Left kidney (tissue), 8 donors: ENCODE measurements at places on chromosomes 1 and 21.

GRCh38 chr21:22584308-22584707 lies 1586.1 kb downstream of the NCAM2 start:
- no peak for DNase-seq

GRCh38 chr1:70247122-70247521 lies 25.9 kb downstream of the SRSF11 start:
- no peak for DNase-seq

DNA sequence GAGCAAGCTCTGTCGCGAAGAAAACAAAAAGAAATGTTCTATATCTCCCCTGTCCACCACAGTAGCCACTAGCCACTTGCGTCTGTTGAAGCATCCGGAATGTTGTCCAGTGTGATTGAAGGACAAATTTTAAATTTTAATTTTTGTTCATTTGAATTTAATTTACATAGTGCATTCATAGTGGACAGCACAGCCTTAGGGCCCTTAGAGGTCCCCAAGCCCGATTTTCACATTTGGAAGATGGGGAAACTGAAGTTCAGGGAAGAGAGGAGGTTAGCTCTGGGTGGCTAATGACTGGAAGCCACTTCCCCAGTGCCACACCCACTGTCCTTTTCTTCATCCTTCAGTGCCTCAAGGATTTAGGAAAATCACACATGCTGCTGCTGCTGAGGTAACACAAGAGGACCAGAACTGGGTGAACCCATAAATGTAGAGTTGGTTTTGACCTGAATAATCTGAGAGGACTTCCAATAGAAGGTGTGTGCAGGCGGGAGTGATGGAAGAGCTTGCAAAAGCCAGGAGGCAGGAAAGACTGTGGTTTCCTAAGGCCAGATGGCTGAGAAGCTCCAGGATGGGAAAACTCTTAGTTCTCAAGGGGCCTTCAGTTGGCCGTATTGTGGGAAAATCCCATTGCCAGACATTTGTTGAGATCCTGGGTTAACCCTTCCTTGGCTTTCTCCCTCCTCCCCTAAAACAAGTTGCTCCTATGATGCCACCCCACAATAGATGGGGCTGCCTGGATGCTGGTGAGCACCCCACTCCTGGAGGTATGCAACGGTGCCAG lies 49.5 kb downstream of the TRIM11 start:
- DNase-seq = no peak

- DNase-seq = no peak
These were observed 5.5 kb downstream of the AMPD2 start for GRCh38 chr1:109625176-109625575.

DNA sequence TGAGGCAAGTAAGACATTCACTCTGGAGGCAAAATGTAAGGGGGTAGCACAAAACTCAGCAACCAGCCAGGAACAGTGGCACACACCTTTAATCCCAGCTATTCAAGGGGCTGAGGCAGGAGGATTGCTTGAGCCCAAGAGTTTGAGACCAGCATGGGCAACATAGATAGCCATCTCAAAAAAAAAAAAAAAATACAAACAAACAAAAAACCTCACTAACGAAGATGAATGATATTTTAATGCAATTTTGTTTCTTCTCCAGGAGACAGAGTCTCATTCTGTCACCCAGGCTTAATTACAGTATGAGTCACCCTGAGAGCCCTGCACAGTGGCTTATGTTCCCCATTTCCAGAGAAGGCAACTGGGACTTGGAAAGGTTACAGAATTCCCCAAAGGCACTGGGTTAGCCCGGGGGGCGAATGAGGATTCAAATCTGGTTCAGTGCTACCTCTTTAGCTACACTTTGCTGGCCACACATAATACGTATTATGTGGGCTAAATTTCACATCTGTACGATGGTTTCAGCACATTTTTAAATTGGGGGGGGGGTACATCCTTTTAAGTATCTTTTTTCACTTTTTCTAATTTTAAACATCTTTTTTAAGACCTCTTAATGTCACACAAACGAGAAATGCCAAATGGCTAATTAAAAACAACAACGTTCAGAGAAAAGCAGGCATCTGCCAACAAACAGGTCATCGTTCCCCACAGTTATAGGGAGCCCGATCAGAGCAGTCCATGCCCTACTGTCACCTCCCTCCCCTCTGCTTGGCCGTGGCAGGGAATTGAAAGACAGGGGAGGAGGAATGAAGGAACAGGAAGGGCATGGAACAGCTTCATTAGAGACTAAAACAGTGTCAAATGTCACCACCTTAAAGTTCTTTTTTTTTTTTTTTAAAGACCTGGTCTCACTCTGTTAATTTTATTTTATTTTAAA lies 3.5 kb downstream of the CELA2A start:
- no peak for DNase-seq

GRCh38 chr21:14744368-14744767 lies 198.3 kb upstream of the SAMSN1 start:
- no peak for DNase-seq

GRCh38 chr1:116817582-116818064 lies 63.4 kb downstream of the CD2 start:
- no peak for DNase-seq

DNA sequence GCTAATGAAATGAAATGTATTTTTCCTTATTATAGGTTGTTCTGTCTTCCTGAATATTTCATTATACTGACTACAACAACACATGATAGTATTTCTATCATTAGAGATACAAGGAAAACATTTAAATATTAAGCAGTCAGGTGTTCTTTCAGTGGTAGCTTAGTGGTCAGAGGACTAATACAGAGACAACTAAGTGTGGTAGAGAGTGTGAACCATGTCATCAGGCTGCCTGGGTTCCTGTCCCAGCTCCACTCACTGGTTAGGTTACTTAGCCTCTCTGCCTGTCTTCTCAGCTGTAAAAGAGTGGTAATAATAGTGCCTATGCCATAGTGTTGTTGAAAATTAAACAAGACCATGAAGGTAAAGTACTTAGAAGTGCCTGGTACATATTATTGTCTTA lies 3.9 kb downstream of the UAP1 start:
- no peak for DNase-seq

- DNase-seq = no peak
These were observed 37.3 kb downstream of the SNRPE start for GRCh38 chr1:203898458-203899352.

- DNase-seq = no peak
These were observed 30.0 kb upstream of the RCSD1 start for GRCh38 chr1:167599957-167600581.

- DNase-seq = no peak
These were observed 55.0 kb downstream of the MPZL1 start for GRCh38 chr1:167776616-167777268.

- DNase-seq = no peak
These were observed 1.4 kb downstream of the SH3BP5L start for GRCh38 chr1:248824301-248824700.

DNA sequence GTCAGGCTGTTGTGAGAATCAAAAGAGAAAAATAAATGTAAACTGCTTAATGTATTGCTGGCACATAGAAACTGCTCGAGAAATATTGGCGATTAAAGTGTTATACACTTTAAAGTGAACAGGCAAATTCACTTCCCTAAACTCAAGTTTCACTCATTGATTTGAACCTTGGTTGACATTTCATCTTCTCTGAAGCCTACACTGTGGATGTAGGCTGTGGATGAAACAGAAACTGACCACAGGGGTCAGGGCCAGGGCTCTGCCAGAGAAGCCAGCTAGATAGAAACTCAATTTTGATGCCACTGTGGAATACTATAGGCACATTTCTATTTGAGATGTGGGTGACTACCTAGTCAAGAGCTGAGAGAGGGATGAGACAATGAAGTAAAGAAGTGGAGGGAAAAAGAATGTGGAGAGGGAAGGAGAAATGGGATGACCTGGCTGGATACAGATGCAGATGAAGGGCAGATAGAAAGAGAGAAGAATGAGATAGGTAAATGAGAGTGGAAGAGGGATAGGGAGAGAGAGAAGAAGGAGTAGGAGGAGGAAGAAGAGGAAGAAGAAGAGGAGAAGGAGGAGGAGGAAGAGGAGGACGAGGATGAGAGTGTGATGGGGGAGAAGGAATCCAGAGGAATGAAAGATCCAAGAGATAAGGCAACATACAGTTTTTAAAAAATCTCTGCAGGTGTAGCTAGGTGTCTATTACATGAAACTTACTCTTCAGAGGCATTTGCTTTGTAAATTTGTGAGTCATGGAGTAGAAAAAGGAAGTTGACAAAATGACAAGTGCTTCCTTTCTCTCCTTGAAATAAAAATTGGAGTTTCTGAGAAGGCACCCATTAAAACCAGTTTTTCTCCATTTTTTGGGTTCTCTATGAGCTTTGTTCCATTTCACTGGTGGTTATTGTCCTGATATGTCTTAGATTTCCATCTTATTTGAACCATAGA lies 17.4 kb upstream of the CD1D start:
- DNase-seq = no peak

GRCh38 chr1:159012495-159012894 lies 2.8 kb downstream of the IFI16 start:
- DNase-seq = peak; percentile 12

- DNase-seq = no peak
These were observed 3.7 kb upstream of the KIAA1614 start for GRCh38 chr1:180909005-180909414.

DNA sequence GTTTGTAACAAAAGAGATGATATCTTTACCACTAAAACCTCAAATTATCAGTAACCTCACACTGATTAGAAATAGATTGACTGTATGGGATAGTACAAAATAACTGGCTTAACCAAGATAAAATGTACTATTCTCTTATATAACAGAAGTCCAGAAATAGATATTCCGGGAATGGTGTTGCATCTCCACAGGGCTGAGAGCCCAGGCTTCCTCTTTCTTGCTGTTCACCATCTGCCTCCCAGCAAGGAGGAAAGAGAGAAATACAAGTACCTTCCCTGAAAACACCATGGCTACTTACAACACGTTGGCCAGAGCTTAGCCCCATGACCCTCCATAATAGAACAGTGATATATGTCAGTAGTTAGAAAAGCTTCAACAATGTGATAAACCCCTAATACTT lies 47.0 kb upstream of the KCNK1 start:
- DNase-seq = no peak

DNA sequence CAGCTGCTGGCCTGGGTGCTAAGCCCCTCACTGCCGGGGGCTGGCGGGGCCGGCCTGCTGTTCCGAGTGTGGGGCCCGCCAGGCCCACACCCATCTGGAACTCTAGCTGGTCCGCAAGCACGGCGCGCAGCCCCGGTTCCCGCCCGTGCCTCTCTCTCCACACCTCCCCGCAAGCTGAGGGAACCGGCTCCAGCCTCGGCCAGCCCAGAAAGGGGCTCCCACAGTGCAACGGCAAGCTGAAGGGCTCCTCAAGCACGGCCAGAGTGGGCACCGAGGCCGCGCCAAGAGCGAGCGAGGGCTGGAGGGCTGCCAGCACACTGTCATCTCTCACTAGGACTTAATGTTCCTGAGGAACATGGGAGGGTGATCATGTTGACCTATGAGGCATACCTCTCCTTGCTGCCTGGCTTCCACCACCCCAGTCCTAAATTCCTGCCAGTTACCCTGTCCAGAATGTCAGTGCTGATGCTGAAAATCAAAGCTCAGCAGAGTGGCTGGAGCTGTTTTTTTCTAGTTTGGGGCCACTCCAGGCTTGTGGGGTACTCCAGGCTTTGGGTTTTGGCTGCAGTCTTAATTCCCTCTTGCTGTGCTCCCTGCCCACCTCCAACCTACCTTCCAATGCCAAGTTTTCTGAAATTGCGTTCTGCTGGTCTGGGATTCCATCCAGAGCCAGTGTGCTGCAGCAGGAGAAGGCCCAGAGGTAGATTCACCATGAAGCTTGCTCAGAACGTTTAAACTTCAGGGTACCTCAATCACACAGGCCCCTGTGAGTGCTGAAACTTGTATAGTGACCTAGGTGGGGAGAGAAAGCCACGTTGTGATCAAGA lies 44.2 kb upstream of the LPGAT1 start:
- no peak for DNase-seq

DNA sequence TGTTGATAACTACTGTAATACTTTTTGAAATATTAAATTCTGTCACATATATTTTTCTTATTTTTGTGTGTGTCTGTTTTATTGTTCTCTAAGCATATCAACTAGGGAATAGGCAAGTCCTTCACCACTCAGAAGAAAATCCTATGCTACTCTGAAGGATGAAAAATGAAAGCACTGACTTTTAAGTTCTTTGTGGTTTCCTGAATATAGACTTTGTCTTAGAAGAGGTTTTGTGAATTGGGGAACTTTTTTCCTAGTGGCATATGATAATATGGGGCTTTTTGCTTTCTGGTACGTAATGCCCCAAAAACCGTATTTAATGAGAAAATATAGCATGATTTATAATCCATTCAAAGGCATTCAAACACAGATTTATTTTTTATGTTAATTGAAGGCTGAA lies 136.0 kb downstream of the SNX7 start:
- no peak for DNase-seq

DNA sequence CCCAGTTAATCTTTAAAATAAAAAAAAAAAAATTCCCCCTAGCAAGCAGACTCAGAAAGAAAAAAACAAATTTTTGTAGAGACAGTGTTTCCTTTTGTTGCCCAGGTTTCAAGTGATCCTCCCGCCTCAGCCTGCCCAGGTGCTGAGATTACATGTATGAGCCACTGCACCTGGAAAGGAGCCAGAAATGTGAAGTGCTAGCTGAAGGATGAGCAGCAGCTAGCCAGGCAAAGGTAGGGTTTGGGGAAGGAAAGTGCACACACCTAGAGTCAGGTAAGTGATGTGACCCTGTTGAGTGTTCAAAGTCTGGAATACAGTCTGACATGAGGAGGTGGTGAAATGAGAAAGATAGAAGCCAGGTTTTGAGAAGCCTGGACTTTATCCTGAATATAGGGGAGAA lies 1.7 kb downstream of the AKR1A1 start:
- DNase-seq = no peak

DNA sequence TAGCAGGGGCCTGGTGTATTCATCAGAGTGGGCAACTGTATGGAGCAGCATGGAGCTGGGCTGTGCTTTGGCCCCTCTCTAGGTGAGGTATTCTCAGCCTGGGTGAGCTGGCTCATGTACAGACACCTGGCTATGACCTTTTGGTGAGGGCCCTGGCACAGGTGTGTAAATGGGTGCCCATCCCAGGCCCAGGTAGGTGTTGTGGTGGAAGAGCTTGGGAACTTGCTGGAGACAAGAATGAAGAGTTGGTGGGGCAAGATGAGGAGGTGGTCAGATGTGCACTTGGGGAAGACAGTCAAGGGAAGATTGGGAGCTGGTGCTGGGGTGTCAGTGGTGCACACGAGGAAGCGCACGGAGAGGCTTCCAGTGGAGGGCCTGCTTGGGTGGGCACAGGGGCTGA lies 95.5 kb downstream of the TRIM11 start:
- DNase-seq = no peak

- DNase-seq = no peak
These were observed 362 bp upstream of the ROR1 start for GRCh38 chr1:63773496-63773814.
